ENCODE measurements at places on chromosomes 6 and 20.

DNA sequence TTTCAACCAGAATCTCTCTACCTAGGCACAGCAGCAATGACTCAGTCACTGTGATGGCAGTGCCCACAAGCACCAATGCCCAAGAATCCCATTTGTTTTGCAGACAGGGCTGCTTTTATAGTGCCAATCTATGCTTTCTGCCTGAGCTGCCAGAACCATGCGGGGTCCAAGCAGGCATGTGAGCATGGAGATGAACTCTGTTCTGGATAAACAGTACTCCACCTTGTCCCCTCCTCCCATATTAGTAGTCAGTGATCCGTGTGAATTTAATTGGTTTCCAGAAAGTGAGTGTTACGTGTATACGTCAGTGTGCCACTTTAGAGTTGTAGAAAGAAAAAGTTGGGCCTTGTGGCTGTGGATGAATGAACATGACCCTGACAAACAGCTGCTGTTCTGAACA lies 79.4 kb downstream of the SASH1 start:
- no peak for DNase-seq

- DNase-seq = no peak
These were observed 338.8 kb downstream of the EPM2A start for GRCh38 chr6:145396499-145396898.

DNA sequence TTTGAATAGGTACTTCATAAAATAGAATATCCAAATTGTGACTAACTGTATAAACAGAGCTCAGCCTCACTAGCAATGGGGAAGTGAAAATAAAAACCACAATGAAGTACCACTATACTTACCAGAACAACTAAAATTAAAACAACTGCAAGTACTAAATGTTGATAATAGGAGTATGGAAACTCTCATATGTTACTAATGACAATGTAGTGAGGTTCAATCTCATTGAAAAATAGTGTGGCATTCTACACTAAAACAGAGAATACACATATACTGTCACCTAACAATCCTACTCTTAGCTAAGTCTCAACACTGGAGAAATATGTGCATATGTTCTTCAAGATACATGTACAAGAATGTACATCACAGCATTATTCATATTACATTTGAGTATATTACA lies 132.0 kb upstream of the CARMIL1 start:
- no peak for DNase-seq

- no peak for DNase-seq
These were observed 481.5 kb upstream of the JAG1 start for GRCh38 chr20:11155156-11155756.

GRCh38 chr20:4113615-4114603 lies 98.6 kb upstream of the RNF24 start:
- DNase-seq = no peak

Measured in stimulated activated CD4-positive, alpha-beta T cell treated with anti-CD3 and anti-CD28 coated beads, Interleukin-15, amount 100 ng/mL, for 1 hour (primary cell).